RPMI7951 (cell line): ENCODE measurements at places on chromosomes 3 and 15. TPM values are rescaled to one million over a fixed set of nuclear protein-coding genes. Genes with fewer than 3 reads are reported as not detected.

DNA sequence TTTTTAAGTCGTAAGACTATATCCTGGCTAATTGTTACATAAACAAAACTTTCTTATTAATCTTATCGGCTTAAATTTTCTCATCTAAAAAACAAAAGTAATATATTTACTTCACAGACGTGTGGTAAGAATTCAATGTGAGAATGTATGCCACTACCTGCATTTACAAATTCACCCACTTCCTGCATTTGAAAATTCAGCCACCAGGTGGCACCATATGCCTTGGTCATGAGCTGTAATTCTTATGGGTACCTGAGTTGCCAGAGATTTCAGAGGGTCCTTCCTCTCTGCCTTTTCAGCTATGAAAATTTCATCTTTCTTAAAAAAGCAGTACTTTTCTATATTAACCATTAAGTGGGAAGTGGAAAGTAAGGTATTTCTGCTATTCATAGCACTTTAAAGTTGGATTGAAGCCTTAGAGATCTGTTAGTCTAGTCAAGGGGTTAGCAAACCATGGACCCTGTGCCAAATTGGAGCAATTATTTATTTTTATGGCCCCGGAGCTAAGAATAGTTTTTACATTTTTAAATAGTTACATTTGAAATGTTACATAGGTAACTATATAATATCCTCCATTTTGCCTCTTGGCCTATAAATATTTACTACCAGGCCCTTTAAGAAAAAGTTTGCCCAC, 127.8 kb downstream of the HCN4 start:
- peak; percentile 59 for DNase-seq

The GNB5 gene
- total RNA-seq, result 53.2 and 64.3 TPM in 2 replicates

GRCh38 chr15:99059010-99059981, 45.6 kb upstream of the SYNM start:
- DNase-seq, result peak; percentile 87

DNA sequence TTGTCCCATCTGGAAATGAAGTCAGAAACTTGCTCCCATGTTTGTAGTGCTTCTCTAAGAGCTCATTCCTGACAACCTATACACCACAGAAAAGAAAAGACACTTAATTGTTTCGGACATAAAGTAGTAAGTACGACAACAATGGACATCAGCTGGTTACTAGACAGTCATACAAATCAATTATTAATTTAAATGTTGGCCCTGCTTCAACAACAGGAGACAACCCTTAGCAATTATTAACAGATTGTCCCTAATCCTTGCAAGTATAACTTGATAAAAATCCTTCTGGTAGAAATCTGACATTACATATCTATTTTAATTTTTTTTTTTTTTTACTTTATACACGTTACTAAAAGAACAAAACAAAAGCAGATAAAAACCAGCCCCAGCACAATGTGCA, 29.8 kb downstream of the ERICH6 start:
- no peak for DNase-seq

DNA sequence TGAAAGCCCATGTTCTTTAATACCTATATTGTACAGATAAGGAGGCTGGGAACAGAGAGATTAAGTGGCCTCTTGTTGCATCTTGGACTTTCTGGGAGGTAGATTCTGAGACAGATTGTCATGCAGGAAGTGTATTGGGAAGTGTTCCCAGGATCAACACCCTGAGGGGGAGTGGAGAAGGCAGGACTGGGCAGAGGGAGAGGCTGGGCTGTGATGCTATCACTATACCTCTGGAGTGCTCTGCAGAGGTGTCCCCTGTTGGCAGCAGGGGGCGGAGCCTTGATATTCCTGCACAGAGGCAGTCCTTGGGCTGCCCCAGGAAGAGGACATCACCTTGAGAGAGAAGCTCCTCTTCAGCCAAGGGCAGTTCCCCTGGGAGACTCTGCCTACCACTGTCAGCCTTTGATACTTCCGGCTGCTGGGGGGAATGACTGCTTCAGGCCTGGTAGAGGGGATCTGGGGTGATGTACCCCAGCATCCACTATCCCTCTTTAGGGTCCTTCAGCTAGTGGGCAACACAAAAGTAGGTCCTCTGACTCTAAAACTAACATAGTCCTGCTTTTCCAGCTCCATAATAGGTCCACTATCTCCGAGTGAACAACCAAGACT, 97.4 kb upstream of the RNU6-1 start:
- peak; percentile 28 for DNase-seq

DNA sequence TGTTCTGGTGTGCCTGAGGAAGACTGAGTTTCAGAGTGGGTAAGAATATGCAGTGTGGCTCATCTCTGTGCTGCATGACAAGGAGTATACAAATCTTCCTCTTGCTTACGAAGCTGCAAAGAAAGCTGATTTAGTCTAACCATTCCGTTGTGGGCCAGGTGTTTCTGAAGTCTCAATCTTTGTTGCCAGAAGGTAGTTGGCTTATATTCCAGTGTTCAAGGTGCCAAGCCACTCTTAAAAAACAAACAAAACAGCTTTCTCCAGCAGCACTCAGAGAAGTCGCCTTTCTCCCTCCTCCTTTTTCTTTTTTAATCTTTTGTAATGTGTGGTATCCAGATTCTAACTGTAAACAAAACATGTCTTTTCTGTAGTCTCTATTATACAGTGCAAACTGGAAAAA, 872.4 kb downstream of the NAALADL2 start:
- DNase-seq, result no peak

- peak; percentile 47 for DNase-seq
Observed at GRCh38 chr15:89088605-89089315, 504 bp downstream of the ABHD2 start.

DNA sequence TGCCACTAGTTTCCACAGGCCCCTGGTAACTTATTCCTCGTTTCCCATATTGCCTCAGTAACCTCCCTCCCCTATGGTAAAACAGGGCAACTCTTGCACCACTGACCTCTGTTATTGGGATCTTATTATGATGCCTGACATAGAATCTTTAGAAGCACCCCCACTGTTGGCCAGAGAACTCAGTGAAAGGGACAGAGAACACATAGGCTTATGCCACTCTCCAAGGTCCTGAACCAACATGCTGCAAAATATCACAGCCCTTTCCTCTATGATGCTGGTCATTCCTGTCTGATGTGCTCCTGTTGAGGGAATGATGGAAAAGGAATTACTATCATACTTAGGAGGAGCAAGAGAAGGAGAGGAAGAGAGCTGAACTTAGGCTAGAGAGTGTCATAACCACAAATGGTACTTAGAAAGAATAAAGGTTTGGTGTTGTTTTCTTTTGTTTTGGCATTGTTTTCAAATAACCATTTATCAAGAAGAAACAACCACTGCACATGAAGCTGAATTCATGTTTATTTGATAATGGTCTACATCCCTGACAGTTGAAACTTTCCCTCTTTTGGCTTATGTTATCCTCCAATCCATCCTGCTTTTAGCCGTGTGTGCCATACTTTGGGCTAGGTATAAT, 330.2 kb downstream of the EPHB1 start:
- DNase-seq, result peak; percentile 40

GRCh38 chr3:113947372-113948014, at the start of gene ZDHHC23:
ZDHHC23 (plus strand) TSS chr3:113948013; CDS start chr3:113948803, 790 bp downstream.
- peak; percentile 64 for DNase-seq

DNA sequence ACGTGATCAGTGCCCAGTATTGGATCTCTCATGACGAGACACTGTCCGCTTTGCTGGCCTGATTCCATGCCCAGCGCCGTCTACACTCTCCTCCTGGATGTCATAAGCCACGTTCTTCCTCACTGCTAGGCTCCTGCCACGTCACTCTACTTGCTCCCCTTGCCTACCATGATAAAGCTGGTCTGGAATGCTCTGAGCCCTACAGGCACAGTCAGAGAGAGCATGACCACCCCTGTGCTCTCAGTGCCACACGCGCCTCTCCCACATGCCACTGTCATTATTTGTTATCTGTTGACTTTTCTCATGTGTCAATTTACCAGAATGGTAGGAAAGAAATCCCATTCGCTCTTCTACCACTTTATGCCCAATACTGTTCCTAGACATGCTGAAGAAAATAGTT, 148.6 kb downstream of the ANO10 start:
- DNase-seq, result no peak

The FAM107A gene
- not detected in 2 replicates for total RNA-seq

GRCh38 chr3:133153382-133153781, 115.2 kb downstream of the TMEM108 start:
- DNase-seq, result no peak

- DNase-seq, result no peak
Observed at GRCh38 chr15:96598514-96598913, 268.0 kb downstream of the NR2F2 start.

- DNase-seq, result no peak
Observed at GRCh38 chr3:149781741-149782140, 10.6 kb downstream of the ANKUB1 start.

- DNase-seq, result no peak
Observed at GRCh38 chr3:122942239-122942638, 85.3 kb downstream of the SEMA5B start.

DNA sequence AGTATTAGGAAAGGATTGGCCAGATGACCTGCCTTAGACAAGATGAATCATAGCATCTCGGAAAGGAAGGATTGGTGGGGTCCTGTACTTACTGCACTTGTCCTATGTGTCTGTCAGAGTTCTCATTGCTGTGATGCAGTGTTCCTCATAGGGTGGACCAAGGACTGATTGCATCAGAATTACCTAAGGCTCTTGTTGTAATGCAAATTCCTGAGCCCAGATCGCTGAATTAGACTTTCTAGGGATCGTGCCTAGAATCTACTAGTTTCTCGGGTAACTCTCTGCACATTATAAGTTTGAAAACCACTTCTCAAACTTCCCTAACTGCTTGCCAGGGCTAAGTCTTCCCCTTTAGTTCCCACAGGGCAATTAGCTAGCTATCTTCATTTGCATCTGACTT, 74.9 kb upstream of the SKOR1 start:
- DNase-seq, result no peak

DNA sequence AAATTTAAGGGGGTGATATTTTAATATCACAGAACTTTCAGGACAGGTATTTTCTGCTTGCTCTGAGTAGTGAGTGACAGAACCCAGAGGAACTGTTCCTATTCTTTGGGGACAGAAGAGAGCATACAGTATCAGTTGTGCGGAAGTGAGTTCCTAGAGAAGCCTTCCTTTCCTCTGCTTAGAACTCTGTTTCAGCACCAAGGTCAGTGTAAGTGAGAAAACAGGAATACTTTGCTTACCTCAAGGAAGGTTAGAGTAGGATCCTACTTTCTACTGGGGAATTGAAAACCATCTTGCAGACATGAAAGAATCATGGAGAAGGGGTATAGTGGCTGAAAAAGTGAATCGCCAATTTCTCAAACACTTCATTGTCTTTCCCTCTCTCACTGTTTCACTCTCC, 542.4 kb downstream of the SQOR start:
- no peak for DNase-seq

- no peak for DNase-seq
Observed at GRCh38 chr15:84772031-84772430, 23.6 kb downstream of the ZNF592 start.

GRCh38 chr3:101932326-101933068, 83.2 kb downstream of the NFKBIZ start:
- DNase-seq, result no peak

The MESP2 gene
- total RNA-seq, result 1.8 and 2.6 TPM in 2 replicates

GRCh38 chr3:141933421-141934300, 57.2 kb downstream of the ATP1B3 start:
- DNase-seq, result no peak

DNA sequence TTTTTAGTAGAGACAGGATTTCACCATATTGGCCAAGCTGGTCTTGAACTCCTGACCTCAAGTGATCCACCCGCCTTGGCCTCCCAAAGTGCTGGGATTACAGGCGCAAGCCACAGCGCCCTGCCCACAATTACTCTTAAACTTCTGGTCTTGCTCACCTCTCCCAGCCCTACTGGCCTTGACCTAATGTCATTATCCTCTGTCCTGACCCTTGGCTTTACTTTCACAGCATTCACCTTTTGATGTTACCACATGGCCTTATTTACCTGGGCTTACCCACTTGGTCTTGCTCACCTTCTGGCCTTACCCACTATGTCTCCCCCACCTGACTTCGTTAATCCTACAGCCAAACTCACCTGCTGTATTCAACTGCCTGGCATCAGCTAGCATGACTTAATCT, 105.9 kb downstream of the IL12A start:
- DNase-seq, result no peak

The SOX2 gene
- 0.88 and 0.96 TPM in 2 replicates for total RNA-seq

DNA sequence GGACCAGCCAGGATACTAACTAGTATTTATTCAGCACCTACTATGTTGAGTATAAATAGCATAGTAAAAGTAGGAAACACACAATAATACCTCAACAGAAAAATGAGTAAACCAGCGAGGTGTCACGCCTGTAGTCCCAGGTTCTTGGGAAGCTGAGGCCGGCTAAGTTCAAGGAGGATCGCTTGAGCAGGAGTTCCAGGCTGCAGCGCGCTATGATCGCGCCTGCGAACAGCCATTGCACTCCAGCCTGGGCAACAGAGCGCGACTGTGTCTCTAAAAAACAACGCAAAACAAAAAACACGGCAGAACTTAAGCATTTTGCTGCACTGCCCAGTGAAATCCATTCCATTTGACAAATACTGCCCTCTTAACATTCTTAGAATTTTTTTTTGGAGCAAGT, 1.3 kb upstream of the DENND6A start:
- DNase-seq, result no peak
